ENCODE measurements at places on chromosomes 4 and X. TPM values are rescaled to one million over a fixed set of nuclear protein-coding genes. Genes with fewer than 3 reads are reported as not detected.

GRCh38 chrX:40247848-40248622 lies 150.3 kb upstream of the BCOR start:
- no peak for DNase-seq

DNA sequence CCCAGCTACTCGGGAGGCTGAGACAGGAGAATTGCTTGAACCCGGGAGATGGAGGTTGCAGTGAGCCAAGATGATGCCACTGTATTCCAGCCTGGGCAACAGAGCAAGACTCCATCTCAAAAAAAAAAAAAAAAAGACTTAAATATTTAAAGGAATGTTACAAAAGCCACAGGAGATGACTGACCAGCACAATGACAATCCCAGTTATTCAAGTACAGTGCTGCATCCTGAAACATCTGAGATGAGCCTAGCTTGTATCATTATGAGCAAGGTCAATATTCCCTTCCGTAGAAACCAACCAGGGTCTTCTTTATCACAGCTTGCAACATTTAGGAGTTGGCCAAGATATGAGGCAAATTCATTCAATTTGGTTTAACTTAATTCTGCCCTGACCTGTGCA lies 38.6 kb downstream of the LNX1 start:
- peak; percentile 29 for DNase-seq

GRCh38 chr4:140595065-140595464 lies 26.3 kb upstream of the UCP1 start:
- peak; percentile 37 for DNase-seq

GRCh38 chr4:145734031-145734430 lies 54.1 kb downstream of the C4orf51 start:
- peak; percentile 45 for DNase-seq

DNA sequence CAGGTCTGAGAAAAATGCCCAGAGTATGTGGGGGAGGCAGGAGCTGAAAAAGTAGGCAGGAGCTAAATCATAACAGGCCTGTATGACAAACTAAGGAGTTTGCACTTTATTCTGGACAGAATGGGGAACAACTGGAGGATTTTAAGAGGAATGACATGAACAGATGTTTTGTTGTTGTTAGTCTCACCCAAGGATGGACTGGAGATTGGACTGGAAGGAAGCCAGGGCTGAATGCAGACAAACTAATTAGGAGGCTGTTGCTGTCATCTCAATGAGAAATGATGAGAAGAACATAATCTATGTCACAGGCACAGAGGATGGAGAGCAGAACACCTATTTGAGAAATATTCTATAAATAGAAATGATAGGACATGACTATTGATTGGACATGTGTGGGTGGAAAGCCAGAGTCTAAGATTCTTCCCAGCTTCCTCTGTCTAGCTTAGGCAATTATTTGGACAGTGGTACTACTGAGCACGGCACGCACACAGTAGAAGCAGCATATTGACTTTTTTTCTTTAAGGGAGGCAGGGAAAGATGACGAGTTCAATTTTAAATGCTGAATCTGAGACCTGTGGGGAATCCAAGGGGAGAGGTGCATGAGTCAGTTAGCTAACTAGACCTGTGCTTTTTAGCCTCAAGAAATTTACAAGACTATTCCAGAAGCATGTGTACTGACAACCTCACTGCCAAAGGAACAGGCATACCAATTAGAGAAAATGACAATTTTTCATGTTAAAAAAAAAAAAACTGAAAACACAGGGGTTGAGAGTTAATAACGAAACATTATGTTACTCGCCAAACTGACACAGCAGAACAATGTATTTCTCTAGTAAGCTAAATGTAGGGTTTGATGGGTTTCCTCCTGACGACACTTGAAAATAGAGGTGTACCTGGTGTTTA lies 963 bp upstream of the USO1 start:
- peak; percentile 90 for DNase-seq

DNA sequence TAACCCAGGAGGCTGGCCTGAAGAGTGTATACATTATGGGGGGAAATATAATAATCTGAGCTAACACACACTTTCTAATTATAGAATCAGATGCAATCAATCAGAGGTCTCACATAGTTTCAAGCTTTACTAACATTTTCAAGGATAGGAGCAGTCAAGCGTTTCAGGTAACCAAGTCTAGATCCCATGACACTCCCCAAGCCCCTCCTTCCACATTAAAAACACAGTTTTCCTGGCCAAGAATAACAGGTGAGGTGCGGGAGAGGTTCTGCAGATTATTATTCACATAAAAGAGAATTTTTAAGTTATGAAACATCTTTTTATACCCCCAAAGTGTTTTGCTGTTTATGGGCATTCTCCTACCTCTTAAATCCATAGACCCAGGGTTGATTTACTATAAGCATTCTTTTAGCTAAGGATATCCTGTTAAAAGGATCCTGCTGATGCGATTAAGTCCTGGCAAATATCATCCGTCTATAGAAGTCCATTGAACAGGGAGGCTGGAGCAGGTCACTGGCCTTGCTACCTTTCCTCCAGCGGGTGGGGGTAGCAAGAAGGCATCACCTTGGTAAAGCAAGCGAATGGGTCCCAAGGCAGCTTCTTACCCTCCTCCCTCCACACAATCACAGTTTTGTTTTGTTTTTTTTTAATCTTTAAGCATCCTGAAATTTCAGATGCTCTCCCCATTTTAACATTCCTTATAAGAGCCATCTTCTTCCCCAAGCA lies 104.7 kb upstream of the GPM6A start:
- no peak for DNase-seq

ZMAT1 gene
- total RNA-seq, result not detected

- no peak for DNase-seq
Observed at GRCh38 chr4:146343199-146343598, 128.9 kb downstream of the REELD1 start.

SSX4B gene
- not detected for total RNA-seq

GRCh38 chr4:100869276-100869675 lies 351.5 kb upstream of the EMCN start:
- no peak for DNase-seq

DNA sequence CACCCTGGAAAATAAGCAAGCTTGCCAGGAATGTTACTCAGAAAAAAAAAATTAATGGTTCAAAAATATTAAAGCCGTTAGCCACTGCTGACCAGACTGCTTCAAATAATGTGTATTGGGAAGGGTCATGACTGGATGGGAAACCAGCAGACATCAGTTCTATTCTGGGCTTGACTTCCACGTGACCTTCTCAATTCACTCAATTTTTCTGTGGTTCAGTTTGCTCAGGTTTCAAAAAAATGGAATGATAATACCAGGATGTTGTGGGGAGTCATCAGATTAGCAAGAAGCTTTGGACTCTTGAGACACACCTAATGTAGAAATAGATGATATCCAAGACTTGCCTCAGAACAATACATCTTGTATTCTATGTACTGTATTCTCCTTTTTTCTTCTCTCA lies 541.9 kb upstream of the BOD1L1 start:
- peak; percentile 52 for DNase-seq

SEC24B gene
- 26.6 TPM for total RNA-seq

RAB40A gene
- not detected for total RNA-seq

RBMXL3 gene
- not detected for total RNA-seq

GRCh38 chr4:86484241-86484640 lies 109.9 kb upstream of the PTPN13 start:
- no peak for DNase-seq

C4orf17 gene
- not detected for total RNA-seq

DNA sequence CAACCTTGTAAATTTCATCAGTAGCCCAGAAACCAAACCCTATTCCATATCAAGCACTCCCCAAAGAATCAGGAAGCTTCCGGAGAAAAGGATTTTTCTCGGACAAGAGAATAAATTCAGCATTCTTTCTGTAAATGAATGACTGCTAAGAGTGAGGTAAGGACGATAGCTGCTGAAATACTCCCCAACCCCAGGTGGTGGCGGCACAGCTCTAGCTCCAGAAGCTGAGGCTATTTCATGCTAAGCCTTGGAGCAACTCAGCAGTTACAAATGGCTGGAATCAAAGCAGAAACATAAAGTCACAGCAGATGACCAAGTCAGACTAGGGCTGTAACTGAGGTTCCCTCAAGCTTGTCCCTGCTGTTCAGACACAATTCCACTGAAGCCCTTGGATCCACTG lies 13.9 kb upstream of the PCDH19 start:
- no peak for DNase-seq

GRCh38 chrX:77788050-77788449 lies 2.0 kb upstream of the ATRX start:
- no peak for DNase-seq

SPANXB1 gene
- total RNA-seq, result not detected

TLR10 gene
- not detected for total RNA-seq

- DNase-seq, result no peak
Observed at GRCh38 chr4:90345549-90346215, 218.5 kb downstream of the CCSER1 start.

NAA11 gene
- not detected for total RNA-seq

- no peak for DNase-seq
Observed at GRCh38 chr4:81250430-81250829, 35.4 kb upstream of the PRKG2 start.

DNA sequence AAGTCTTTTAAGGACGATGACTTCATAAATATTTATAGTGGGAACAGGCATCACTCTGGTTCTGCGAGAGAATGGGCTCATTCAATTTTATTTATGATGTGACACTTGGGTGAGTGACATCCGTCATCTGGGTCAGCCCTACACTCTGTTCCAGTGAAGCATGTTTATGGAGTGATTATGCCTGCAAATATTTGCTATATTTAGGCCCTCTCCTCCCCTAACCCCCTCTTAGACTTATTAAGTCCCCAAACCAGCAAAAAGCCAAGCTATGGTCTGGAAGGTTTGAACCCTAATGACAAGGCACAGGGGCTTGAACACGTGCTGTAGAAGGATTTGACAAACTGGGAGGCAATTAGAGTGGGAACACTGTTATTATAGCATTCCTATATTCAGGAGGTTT lies 55.9 kb downstream of the C4orf51 start:
- no peak for DNase-seq

SHISA3 gene
- not detected for total RNA-seq

Measured in GM23248 (cell line).